Naive B cell (primary cell): ENCODE measurements at places on chromosomes 6 and 20.

DNA sequence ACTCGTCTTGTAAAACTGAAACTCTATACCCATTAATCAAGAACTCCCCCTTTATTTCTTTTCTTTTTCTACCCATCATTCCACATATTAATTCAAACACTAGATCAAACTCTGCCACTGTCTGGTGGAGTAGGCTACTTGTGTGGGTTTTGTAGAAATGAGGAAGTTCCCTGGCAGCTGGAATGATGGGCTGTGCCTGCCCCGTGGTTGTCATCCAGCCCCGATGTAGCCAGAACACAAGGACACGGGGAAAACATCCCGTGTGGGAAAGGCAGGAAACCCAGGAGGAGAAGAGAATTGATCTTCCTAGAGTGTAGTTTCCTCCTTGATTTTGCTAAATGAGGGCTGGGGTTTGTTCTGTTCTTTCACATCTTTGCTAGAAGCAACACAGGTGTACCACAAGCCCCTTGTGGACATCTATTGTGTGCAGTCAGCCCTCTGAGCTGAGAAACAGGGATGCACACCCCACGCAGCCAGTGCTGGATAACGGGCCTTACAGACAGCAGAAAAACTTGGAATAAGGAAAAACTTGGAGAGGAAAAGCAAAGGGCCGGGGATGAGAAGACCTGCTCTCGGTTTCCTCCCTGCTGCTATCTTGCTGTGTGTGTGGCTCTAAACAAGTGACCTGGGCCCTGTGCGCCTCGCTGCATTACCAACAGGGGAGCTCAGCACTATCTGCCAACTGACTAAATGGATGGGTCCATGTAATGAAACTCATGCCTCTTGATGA, 88.0 kb downstream of the SCML4 start:
- H3K4me3 ChIP-seq = no peak overlapping the region
- peaks cover 26% of the 10 kb centered on the region for H3K36me3 ChIP-seq
- DNase-seq = no peak
- no peaks in the 10 kb centered on the region for H3K27me3 ChIP-seq
- H3K4me1 ChIP-seq = peaks cover 38% of the 10 kb centered on the region
- H3K27ac ChIP-seq = peak overlapping the region; percentile 24

- H3K27ac ChIP-seq = no peak overlapping the region
- H3K4me1 ChIP-seq = peaks cover 13% of the 10 kb centered on the region
- no peak overlapping the region for H3K4me3 ChIP-seq
- no peaks in the 10 kb centered on the region for H3K36me3 ChIP-seq
- DNase-seq = no peak
These were observed 50.9 kb downstream of the MAP7 start for GRCh38 chr6:136499370-136499769.

DNA sequence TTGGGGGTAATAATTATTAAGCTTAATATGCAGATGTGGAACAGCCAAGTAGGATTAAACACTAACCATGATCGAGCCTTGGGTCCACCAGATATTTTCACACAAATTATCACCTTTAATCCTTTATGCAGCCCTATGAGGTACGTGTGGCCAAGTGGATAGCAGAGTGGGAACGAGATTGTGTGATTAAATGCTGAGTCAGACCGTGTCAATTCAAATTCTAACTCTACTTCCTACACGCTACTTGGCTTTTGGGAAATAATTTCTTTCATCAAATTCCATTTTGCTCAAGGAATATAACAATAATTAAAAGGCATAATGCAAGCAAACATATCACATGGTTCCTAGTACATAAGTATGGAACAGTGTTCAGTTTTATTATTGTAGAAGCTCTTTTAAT, 329.2 kb downstream of the CBLN4 start:
- no peak for DNase-seq
- H3K36me3 ChIP-seq = no peaks in the 10 kb centered on the region
- H3K4me1 ChIP-seq = no peaks in the 10 kb centered on the region
- H3K27me3 ChIP-seq = no peaks in the 10 kb centered on the region
- H3K27ac ChIP-seq = no peak overlapping the region
- H3K4me3 ChIP-seq = no peak overlapping the region

DNA sequence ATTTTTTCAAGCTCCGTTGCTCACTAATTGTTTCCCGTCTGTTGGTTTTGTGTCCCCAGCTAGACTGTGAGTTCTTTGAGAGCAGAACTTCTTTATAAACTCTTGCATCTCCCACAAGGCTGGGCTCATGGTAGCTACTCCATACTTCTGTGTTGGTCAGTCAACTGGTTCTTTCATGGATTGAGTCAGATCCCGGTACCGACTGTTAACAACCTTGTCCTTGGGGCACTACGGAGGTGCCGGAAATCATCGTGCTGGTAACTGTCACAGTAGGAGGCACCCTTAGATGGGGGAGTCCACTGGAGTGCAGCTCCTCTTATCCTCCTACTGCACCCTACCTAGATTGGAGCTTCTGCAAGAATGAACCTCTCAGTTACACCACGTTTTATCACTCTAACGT, 8.6 kb upstream of the STX16 start:
- DNase-seq = no peak
- H3K4me1 ChIP-seq = no peaks in the 10 kb centered on the region
- no peaks in the 10 kb centered on the region for H3K36me3 ChIP-seq
- peaks cover 66% of the 10 kb centered on the region for H3K27me3 ChIP-seq
- H3K4me3 ChIP-seq = no peak overlapping the region
- H3K27ac ChIP-seq = no peak overlapping the region

DNA sequence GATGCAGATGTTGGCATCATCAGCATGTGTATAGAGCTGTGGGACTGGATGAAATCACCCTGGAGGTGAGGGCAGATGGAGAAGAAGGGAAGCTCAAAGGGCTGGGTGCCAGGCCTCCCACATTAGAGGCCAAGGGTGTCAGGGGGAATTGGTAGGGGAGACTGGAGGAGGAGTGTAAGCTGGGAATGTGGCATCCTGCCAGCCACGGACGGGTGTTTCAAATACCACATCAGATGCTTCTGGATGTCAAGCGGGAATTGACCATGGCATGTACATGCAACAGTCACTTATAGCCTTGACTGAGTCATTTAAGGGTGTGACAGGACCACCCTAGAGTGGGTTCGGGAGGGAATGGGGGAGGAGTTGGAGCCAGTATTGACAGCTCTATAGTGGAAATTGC, 9.6 kb downstream of the ERGIC3 start:
- no peak overlapping the region for H3K27ac ChIP-seq
- H3K4me3 ChIP-seq = no peak overlapping the region
- H3K36me3 ChIP-seq = peaks cover 5% of the 10 kb centered on the region
- no peak for DNase-seq

GRCh38 chr6:129786548-129786947, 74.6 kb downstream of the TMEM244 start:
- no peaks in the 10 kb centered on the region for H3K4me1 ChIP-seq
- no peak overlapping the region for H3K27ac ChIP-seq
- H3K27me3 ChIP-seq = no peaks in the 10 kb centered on the region
- H3K36me3 ChIP-seq = no peaks in the 10 kb centered on the region

DNA sequence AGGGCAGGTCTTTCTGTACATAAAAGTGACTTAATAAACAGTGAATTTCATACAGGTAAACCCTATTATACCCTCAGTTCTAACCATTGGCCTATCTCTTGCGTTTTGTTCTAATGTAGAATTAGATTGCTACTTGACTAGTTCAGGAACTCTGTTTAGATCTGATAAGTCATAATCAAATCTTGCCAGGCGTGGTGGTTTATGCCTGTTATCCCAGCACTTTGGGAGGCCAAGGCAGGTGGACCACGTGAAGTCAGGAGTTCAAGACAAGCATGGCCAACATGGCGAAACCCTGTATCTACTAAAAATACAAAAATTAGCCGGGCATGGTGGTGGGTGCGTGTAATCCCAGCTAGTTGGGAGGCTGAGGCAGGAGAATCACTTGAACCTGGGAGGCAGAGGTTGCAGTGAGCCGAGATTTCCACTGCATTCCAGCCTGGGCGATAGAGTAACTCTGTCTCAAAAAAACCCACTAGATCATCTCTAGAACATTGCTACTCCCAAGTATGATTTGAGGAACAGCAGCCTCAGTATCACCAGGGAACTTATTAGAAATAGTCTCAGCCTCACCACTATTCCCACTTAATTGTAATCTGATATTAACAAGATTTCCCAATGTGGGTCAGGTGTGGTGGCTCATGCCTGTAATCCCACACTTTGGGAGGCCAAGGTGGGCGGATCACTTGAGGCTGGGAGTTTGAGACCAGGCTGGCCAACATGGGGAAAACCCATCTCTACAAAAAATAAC, 12.2 kb downstream of the GTPBP2 start:
- no peak overlapping the region for H3K4me3 ChIP-seq
- no peak overlapping the region for H3K27ac ChIP-seq
- no peaks in the 10 kb centered on the region for H3K27me3 ChIP-seq
- H3K36me3 ChIP-seq = peaks cover 8% of the 10 kb centered on the region
- peaks cover 9% of the 10 kb centered on the region for H3K4me1 ChIP-seq
- DNase-seq = no peak

GRCh38 chr6:11288065-11288464, 55.6 kb upstream of the NEDD9 start:
- no peaks in the 10 kb centered on the region for H3K27me3 ChIP-seq
- DNase-seq = no peak
- H3K36me3 ChIP-seq = peaks cover 30% of the 10 kb centered on the region
- no peak overlapping the region for H3K4me3 ChIP-seq
- H3K27ac ChIP-seq = no peak overlapping the region
- H3K4me1 ChIP-seq = no peaks in the 10 kb centered on the region
